IPS DF 6.9 (cell line): ENCODE measurements at places on chromosomes 2 and 18.

- no peak for DNase-seq
Observed at GRCh38 chr18:48039769-48040215, 109.3 kb upstream of the SMAD2 start.

- no peak for DNase-seq
Observed at GRCh38 chr2:42801381-42801780, 9.0 kb upstream of the HAAO start.

- no peak for DNase-seq
Observed at GRCh38 chr2:11387100-11387390, 42.6 kb upstream of the ROCK2 start.

DNA sequence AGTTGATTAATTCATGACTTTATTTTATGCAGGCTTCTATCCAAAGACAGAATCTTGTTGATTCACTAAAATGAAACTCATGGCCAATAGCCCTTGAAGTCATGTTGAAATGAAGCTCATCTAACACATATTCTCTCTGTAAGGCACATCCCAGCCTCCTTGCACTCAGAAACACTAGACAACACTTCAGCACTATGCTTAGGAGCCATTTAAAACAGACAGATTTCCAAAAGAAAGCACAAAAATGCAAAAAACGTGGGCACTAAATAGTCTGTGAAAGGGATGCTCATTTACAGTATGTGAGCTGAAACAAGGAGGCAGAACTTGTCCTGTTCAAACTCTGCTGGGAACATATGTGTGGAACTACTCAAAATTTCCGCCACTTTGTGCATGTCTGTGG lies 124.4 kb downstream of the MYCN start:
- no peak for DNase-seq

DNA sequence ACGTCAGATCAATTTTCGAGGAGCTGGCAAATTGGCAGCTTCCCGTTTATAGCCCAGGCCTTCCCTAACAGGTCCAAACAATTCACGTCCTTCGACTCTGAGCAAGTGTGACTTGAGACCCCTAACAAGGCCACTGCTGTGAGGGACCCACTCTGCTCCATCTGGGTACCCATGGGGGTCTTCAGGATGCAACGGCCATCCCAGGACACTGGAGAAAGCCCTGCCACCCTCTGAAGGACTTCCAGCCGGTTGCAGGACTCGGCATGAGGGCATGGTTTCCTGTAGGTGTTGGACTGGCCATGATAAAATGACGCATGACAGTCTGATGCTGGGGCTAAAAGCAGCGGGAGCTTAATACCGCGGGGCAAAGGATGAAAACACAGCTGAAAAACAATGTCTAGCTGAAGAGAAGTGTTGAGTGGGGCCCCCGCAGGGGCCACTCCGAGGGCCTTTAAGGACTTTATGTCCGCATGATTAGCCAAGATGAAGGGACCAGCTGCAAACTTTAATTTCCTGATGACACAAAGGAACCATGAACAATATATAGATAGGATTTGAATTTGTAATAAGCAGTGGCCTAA lies 113.3 kb upstream of the ZNF521 start:
- DNase-seq = no peak

DNA sequence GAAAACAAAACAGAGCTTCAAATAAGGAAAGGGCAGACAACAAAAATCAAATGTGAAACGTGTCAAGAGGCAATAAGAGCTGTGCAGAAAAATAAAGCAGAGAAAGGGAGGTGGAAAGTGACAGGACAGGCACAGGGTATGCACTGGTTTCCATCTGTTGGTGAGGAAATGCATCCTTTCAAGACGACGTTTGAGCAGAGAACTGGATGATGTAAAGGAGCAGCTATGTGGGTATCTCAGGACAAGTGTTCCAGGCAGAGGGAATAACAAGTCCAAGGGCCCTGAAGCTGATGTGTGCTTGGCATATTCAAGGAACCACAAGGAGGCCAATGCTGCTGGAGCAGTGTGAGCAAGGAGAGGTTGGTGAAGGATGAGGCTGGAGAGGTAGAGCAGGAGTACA lies 168.9 kb upstream of the SERPINE2 start:
- no peak for DNase-seq

GRCh38 chr18:5059696-5060032 lies 137.4 kb downstream of the AKAIN1 start:
- no peak for DNase-seq

DNA sequence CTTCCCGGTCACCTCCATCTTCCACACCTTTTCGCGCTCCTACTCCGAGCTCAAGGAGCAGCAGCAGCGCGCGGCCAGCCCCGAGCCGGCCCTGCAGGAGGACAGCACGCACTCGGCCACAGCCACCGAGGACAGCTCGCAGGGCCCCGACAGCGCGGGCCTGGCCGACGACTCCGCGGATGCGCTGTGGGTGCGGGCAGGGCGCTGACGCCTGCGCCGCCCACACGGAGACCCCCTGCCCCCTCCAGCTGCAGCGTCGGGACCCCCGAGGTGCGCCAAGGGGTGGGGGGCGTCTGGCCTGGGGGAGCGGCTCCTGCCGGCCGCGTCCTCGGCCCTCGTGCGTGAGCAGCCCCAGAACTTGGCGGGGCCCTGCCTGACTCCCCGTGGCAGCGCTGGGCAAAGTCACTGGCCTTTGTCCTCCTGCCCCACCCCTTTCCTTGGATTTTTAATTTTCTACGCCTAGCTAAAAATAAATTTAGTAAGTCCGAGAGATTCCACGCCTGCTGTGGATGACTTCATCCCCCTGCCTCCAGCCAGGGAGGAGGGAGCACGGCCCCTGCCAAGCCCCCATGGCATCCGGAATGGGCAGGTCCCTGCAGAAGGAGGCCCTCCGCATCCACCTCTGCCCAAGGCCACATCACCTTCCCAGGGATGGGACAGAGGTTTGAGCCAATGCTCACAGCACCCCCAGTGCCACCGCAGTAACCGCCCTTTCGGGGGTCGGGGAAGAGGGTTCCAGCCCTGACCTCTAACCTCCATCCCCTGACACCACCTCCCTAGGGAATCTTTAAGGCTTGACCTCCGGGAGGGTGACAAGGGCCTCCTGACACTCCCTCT lies 51.6 kb downstream of the SLC66A2 start:
- DNase-seq = no peak

DNA sequence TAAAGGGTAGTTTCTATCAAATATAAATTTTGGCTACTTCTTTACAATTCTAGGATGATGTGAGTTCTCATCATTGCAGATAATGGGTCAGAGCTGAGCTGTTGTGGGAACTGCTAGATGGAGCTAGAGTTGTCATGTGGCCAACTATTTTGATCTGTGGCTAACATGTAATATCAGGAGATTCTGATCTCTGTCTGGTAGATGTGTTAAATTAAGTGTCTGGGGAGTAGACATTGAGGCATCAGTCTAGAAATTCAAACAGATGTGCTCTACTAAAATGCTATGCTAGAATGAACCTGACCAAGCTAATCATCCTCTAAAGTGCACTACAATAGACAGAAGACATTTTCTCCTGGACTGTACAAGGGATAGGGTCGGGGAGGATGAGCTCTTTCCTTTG lies 30.3 kb upstream of the DARS1 start:
- no peak for DNase-seq

DNA sequence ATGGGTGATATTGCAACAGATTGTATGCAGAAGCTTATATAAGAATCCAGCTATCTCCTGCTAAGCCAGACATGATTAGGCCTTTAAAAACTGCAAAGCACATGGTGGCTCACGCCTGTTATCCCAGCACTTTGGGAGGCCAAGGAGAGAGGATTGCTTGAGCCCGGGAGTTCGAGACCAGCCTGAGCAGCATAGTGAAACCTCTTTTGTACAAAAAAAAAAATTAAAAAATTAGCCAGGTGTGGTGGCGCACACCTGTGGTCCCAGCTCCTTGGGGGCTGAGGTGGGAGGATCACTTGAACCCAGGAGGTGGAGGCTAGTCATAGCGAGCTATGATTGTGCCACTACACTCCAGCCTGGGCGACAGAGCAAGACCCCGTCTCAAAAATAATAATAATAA lies 204.6 kb downstream of the TNS1 start:
- DNase-seq = no peak

GRCh38 chr2:152505495-152505906 lies 170.5 kb downstream of the FMNL2 start:
- DNase-seq = no peak

DNA sequence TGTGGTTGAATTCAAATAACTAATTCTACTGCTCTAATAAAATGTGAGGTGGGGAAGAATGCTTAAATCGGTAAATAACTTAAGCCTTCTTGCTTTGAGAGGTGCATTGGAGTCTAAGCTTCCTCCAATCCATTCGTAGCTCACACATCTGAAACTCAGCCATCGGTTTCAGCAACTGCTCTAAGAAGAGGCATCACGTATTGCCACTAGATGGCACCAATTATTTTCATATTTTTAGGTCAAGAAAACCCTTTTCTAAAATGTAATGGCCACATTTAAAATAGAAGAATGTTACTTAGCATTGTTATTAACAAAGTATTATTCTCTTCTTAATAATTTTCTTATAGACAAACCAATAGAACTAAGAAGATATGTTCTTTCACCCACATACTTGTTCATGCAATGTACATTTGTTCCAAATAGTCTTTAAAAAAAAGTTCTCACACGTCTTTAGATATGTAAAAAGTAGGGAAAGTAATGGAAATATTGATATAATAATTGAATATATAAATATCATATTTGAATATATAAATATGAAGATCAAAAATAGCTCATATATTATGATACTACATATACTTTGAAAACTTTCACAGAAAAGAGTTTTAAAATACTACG lies 229.8 kb downstream of the CCDC178 start:
- no peak for DNase-seq

- DNase-seq = no peak
Observed at GRCh38 chr2:51084750-51085149, 52.8 kb upstream of the NRXN1 start.

DNA sequence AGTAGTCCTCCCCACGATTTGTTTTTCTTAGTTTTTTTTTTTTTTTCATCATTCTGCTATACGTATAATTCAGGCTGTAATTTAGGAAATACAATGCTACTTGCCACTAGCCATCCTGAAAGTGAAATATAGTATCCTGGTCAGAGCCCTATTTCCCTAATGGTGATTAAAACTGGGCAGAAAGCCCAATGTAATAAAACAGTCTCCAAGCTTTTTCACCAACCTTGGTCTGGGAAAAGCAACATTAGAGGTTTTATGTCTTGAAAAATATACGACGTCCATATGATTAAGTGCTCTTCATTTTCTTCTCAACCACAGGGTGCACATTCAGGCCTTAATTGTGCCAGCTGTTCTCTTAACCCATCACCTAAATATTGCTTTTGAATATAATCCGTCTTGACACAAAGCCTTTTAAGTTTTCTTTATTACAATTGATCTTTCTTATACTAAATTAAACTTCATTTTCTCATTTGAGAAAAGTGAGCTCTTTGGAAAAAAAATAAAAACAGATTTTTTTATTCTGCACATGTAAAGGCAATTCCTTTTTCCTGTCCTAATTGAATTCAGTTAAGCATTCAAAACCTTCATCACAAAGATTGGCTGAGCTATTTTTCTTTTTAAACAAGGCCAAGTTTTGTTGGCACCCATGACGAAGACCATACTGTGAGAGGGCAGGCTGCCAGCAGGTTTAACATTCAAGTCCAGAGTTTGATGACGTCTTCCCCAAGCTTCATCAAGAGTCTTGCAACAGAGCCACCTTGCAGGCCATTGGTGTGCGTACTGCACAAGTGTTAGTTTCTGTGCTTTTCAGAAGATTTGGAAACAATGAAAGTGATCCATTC lies 52.7 kb downstream of the MAP2 start:
- DNase-seq = no peak

DNA sequence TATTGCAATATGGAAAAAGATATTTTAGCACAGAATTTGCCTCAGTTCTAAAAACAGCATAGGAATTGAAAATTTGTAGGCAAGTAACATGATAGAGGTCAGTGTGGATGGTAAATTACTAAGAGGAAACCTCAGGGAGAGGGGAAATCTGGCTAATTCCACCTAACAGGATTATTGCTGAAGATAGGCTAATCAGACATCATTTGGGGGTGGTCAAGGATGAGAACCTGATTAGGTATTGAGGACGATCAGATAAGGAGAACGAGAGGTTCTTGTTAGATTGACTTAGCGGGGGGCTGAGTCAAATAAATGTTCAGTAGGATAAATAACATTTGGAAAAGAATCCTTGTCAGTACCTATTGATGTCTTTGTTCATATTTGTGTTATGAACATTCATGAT lies 543.2 kb upstream of the LRRTM4 start:
- DNase-seq = no peak

DNA sequence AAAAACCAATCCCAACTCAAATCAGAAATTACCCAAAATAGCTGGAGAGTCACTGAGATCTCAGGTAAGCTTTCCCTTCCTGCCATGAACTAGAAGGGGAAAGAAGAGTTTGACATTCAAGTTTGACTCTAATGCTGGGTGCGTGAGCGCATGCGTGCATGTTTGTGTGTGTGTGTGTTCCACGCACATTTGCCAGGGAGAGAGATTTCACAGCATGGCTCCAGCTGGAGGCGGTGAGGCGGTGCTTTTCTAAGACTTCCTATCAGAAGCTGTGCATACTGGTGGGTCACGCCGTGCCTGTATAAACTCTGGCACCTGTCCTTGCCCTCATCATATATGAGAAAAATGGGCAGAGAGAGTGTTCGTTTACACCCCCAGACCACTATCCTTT lies 116.2 kb downstream of the MSH2 start:
- no peak for DNase-seq

DNA sequence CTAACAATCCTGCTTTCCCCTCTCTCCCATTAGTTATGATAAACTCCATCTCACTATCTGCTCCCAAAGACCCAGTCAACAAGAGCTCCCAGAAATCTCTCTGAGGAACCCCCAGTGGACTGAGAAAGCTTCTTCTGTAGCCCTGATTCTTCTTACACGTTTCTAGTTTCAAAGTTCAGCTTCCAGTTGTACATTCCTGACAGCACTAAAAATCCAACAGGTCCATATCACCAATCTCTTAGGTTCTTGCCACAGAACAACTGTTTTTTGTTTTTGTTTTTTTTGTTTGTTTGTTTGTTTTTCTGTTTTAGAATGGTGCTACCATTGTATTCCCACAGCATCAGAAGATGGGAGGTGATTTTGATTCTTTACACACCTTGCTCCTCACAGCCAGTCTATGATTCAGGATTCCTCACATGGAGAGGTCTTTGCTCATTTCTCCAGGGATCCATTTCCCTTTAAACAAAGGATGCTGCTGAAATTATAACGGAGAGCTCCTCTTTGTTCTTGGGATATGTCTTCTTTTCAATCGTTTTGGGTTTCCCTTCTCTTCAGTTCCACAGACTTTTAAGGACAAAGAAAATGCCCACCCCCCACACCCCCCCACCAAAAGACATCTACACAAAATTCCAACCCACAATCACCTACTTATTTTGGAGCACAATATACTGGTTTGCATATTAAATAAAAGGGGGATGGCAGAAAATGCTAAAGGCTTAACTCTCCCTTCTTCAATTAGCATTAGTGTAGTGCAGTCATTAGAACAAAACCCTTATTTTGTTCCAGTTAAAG lies 56.0 kb upstream of the COBLL1 start:
- no peak for DNase-seq
